ENCODE measurements at places on chromosomes 7 and 10. TPM values are rescaled to one million over a fixed set of nuclear protein-coding genes. Genes with fewer than 3 reads are reported as not detected.

Gene PPP1R17
- total RNA-seq = 0.92 TPM

DNA sequence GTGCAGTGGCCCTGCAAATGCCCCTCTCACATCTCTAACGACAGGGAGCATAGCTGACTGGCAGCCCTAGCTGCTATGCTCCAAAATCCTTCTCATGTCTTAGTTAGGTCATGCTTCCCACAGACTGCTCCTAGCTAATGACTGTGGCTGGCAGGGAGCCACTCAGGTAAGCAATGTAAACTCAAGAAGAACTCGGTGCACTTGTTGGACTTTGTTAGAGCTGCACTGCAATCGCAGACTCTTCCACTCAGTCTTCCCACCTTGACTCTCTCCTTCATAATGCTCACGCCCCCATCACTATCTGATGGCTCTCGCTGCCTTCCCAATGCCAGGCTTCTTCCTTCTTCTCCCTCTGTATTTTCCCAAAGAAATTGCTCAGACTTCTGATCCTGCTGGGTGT is 24.0 kb downstream of the OR9A2 start:
- DNase-seq = no peak

Gene HOXA1
- not detected for total RNA-seq

- no peak for DNase-seq
These were observed 22.1 kb downstream of the POLR3A start for GRCh38 chr10:78007172-78007571.

Gene PTF1A
- total RNA-seq = 0.50 TPM

Data from dorsolateral prefrontal cortex (tissue), 122 donors.